ENCODE measurements at places on chromosomes 2 and 18.

- peak; percentile 84 for DNase-seq
Measured at GRCh38 chr2:222594679-222595078, 61.2 kb downstream of the FARSB start.

GRCh38 chr18:49178321-49178720 is 227.6 kb upstream of the SMAD7 start:
- no peak for DNase-seq

GRCh38 chr2:218166791-218167190 is at the start of gene CXCR1:
Gene CXCR1, minus strand, starts transcription at chr2:218166962. Its CDS starts 1,751 bp downstream, at chr2:218165211.
- DNase-seq, result no peak

DNA sequence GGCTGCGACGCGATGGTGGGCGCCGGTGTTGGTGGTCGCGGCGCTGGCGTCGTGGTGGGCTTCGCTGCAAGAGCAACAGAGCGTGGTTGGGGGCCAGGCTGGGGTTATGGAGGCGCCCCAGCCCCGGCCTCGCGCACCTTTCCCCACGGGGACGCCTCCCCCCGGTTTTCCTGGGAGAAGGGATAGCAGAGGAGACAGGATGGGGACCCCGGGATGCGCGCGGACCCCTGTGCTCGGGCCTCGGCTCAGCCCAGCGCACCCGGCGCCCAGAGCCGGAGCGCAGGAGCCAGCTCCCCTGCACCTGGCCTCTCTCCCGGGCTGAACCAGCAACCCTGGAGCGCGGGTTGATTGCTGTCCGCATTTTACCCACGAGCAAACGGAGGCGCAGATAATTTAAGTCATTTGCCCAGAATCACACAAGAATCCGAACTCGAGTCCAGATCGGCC is 1.0 kb downstream of the CD8A start:
- no peak for DNase-seq

GRCh38 chr2:131577812-131578211 is 50.1 kb downstream of the CCDC74A start:
- no peak for DNase-seq

- DNase-seq, result no peak
Measured at GRCh38 chr2:25063876-25064660, 22.2 kb downstream of the EFR3B start.

DNA sequence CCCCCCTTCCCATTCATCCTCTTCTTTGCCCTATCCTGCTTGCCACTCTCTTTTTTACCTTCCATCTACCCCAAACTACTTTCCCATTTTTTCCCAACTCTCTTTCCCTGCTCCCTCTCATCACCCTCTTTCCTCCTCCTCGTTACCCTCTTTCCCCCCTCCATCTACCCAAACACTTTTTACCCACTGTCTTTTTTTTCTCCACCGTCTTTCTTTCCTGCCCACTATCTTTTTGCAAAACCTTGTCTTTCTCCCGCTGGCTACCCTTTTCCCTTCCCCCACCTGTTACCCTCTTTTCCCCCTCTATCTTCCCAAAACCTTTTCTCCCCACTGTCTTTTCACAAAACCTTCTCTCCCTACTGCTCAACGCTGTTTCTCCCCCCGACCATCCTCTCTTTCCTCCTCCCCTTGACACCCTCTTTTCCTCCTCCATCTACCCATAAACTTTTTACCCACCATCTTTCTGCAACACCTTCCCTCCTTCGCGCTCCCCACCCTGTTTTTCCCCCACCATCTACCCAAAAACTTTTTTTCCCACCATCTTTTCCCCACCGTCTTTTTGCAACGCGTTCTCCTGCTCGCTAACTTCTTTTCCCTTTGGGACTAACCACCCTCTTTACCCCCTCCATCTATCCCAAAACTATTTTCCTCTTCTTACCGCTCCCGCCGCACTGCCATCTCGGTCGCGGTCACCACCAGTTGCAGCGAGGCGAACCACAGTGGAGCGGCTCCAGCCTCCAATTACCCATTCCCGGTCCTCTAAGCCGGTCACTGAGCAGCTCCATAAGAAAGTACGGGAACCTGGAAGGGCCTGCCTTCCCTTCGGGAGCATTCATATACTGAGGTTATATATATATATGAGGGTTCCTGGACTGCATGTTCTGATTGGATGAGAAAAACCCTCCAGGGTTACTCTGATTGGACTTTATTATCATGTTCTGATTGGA is 15.0 kb downstream of the CCDC74A start:
- DNase-seq, result no peak

- DNase-seq, result peak; percentile 51
Measured at GRCh38 chr2:178241844-178242551, 47.7 kb downstream of the OSBPL6 start.

DNA sequence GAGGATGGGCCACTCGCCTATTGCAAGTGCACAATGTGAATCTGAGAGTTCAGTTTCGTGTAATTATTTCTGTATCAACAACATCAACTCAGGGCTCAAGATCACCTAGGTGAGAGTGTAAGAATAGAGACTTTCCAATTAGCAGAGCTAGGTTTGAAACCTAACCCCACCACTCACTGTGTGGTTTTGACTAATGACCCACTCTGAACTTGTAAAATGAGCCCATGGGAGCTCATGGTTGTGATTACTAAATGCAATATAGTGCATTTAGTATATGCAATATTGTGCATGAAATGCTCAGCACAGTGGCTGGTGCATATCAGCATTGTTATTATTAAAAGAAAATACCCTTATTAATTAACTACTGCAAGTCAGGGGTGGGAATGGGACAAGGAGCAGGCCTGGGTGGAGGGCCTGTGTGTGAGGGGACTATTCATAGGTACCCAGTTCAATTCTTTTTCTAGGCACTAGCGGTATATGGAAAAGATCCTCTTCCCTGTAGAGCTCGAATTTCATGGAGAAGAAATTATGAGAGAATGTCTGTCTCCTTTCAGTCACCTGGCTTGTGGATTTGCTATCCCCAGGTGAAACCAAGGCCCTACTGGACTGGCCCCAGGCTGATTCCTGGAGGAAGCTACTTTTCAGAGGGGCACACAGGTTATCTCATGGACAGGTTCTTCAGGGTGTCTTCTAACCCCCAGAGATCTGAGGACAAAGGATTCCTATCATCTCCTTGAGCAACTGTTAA is 169.5 kb downstream of the GFPT1 start:
- no peak for DNase-seq

GRCh38 chr18:48541026-48541746 is 2.4 kb downstream of the CTIF start:
- no peak for DNase-seq

DNA sequence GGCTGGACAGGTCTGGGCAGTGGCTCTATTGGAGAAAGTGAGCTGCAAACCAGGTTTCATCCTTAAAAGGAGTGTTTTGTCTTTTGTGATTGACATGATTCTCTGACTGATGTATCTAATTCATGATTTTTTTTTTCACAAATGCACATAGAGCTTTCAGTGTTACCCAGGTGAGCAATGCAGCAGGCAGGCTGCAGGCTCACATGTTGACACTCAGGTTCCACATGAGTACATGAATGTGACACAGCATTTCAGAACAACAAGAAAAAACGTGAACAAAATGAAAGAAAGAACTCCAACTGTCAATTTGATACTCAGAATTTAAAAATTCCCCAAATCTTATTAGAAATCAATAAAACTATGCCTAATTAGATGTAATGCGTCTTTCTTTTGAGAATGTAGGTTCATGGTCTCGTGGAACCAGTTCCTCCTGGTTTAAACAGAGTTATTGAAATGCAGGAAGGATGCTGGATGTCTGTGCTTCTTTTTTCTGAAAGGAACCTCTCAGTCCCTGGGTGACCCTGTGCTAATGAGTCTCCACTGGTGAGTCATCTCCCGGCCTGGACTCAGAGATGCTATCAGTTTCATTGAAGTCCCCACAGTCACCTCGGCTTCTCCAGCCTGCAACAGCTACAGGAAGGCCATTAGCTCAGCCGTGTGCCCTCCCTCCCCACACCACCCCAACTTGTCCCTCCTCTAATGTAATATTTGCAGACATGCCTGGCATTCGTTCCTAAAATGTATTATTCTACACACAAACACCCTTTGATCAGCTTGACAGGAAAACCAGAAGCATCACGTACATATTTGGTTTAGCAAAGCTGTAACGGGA is 430.4 kb downstream of the LPIN1 start:
- DNase-seq, result peak; percentile 94

DNA sequence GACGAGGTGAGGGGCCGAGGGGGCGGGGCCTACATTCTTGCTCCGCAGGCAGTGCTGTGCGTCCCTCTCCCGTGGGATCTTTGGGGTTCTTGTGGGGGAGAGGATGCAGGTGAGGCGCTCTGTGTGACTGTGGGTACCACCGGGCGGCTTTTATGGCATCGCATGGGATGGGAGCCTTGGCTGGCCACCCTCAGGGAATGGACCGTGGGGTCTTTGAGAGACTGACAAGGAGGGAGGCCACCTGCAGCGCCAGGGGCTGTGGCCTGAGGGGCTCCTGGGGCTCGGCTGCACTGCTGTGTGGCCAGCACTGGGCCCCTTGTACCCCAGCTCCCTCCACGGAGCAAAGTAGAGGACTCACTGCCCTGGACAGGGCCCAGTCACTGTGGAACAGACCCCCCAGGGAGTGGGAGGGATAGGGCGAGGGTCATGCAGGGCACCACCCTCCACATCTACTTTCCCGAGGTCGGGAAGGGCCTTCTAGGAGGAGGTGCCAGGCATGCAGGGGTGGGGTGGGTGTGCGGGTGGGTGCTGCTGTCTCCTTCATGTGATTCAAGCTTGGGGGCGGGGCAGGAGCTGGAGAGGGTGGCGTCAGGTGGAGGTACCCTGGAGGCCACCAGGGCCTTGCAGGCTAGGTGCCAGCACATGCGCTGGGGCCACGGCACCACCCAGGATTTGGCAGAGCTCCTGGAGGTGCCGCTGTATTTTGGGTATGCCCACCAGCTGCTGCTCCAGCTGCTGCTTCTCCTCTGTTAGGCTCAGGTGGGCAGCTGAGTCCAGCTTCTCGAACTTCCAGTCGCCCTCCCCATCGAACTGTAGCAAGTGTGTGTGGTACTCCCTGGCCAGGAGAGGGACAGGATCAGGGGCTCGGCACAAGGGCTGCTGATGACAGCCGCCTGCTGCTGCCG is 1072.4 kb downstream of the RPIA start:
- DNase-seq, result no peak

GRCh38 chr2:111975053-111975552 is 76.7 kb downstream of the MERTK start:
- no peak for DNase-seq

DNA sequence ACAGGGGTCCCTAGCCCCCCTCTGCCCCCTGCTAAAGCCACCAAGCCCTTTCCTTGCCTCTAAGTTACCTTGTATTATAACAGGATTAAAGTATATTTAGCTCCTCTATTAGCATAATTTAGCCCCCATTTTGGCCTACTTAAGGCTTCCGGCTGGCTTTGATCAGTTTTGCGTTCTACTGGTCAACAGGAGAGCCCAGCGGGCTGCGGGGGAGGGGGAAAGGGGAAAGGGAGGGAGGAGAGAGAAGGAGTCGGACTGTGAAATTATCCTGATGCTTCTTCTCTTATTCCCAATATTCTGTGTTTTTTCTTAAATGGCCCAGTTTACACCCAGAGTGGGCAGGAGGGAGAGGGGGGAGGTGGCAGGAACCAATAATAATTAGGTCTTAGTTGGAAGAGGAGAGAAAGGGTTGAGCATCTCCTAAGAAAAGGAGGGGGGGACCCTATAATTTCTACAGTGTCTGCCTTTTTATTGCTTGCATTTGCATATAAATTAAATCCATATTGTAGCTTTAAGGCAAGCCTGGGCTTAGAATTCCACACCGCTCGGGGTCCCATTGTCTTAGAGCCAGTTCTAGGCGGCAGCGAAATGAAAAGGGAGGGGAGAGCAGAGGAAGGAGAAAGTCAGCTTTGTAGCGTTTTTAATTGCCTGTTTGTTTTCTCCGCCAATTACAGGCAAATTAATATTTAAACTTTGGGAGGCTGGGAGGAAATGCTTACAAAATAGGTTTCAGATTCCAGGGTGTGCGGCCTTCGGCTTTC is 39.6 kb downstream of the EN1 start:
- DNase-seq, result no peak

- DNase-seq, result no peak
Measured at GRCh38 chr2:84459944-84460429, 907 bp upstream of the SUCLG1 start.

DNA sequence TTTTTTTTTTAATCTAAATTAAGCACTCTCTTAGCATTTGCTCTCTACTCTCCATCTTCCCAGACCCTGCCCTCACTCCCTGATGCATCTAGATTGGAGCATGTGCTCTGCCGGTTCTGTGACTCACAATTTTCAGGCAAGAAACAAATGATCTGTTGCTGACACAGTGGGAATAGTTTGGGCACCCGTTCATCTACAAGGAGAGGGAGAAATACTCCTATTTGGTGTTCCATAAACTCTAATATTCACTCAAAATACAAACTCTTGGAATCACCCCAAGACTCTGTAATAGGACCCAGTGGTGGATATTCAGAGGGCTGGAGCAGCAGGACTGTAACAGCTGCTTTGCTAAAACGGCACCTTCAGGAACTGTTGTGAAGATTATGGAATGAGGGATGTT is 37.1 kb upstream of the LINC00305 start:
- DNase-seq, result no peak

DNA sequence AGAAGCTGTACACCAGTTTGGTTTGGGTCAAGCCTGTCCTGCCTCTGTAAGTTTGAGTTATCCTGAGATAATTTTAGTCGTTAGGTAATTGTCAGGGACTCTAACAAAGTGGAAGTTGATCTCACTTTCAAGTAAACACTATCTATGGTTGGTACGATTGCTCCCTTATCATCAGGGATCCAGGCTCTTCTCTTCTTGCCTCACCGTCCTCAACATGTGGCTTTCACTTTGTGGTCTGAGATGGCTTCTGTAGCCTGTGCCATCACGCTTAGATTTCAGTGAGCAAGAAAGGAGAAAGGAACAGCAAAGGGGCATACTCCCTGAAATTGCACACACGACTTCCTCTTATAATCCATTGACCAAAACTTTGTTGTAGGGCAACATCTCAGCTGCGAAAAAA is 115.6 kb downstream of the CTAGE1 start:
- DNase-seq, result no peak

DNA sequence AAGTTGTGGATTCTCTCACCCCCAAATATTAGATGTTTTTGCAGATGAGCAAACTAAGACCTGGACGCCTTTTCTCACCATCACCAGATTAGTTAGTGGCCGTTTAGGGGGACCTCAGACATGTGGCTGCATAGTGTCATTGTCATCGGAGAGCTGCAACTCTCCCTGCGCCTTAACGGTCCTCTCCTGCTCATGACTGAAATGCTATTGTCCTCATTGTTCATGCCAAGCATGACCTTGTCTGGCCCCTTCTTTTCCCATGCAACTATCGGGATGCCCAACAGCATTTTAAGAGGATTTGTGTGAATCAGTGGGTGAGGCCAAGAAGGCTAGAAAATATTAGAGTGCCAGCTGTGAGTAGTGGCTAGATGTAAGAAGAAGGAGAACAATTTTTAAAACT is 174.2 kb downstream of the SOCS6 start:
- no peak for DNase-seq

GRCh38 chr18:2850816-2851215 is 4.0 kb downstream of the EMILIN2 start:
- DNase-seq, result no peak

GRCh38 chr2:25615920-25616319 is 57.5 kb downstream of the DTNB start:
- no peak for DNase-seq

- no peak for DNase-seq
Measured at GRCh38 chr18:27491772-27492171, 306.7 kb upstream of the CHST9 start.

All from COLO829 (cell line).